ENCODE measurements at places on chromosomes 6 and 20.

- no peak for DNase-seq
Observed at GRCh38 chr20:24339210-24339641, 130.2 kb upstream of the SYNDIG1 start.

GRCh38 chr20:61123286-61123685 is 128.8 kb upstream of the CDH4 start:
- no peak for DNase-seq

- no peak for DNase-seq
Observed at GRCh38 chr20:54158856-54159418, 14.8 kb downstream of the CYP24A1 start.

- DNase-seq, result no peak
Observed at GRCh38 chr6:34525431-34526175, 30.5 kb downstream of the SPDEF start.

DNA sequence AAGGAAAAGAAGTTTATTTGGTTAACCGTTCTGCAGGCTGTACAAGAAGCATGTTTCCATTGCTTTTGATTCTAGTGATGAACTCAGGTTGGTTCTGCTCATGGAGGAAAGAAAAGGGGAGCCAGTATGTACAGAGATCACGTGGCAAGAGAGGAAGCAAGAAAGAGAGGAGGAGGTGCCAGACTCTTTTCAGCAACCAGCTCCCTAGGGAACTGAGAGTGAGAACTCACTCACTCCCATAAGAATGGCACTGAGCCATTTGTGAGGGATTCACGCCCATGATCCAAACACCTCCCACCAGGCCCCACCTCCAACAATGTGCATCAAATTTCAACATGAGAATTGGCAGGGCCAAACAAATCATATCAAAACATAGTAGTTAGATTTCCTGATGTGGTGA is 649.1 kb downstream of the EPM2A start:
- no peak for DNase-seq

- DNase-seq, result no peak
Observed at GRCh38 chr6:125804264-125804663, 13.5 kb downstream of the NCOA7 start.

DNA sequence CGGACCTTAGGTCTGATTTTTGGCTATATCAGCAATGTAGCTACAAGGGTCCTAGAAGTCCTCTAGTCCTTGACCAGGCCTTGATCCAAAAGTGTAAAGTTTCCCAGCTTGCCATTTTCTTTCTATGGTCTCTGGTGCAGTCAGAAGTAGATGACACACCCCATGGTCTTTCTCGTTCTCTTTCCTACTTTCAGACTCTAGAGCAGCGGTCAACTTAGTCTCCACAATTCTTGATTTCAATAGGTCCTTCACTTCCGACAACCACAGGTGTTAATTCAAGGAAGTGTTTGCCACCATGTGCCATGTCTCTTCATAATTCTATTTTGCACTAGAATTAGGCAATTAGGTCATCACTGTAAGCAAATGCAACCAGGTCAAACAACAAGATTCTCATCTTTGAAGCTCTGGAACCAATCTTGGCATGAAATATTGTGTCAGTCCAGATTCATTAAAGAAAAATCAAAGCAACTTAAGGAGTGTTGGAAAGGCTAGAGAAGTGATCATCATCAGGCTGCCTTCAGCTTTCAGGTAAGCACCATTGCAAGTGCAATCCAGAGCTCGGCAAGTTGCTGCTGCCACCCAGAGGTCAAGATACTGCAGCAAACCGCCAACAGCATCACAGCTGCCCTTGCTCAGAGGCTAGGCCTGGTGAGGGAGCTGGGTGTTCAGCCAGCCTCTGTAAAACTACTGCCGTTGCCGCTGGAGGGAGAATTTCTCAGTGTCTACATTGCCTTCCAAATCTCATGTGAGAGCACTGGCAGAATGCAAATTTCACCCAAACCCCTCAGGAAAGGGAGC is 5.6 kb upstream of the SYNE1 start:
- peak; percentile 41 for DNase-seq

GRCh38 chr6:36290668-36291620 is 21.1 kb downstream of the PNPLA1 start:
- DNase-seq, result peak; percentile 81

DNA sequence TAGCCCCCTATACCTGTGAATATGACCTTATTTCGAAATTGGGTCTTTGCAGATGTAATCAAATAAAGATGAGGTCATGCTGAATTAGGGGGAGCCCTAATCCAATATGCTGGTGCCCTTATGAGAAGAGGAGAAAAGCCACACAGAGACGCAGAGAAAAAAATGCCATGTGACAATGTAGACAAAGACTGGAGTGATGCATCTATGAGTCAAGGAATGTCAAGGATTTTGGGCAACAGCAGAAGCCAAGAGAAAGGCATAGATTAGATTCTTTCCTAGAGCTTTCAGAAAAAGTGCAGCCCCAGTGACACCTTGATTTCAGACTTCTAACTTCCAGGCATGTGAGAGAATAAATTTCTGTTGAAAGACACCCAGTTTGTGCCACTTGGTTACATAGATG is 47.4 kb upstream of the HS3ST5 start:
- DNase-seq, result no peak

DNA sequence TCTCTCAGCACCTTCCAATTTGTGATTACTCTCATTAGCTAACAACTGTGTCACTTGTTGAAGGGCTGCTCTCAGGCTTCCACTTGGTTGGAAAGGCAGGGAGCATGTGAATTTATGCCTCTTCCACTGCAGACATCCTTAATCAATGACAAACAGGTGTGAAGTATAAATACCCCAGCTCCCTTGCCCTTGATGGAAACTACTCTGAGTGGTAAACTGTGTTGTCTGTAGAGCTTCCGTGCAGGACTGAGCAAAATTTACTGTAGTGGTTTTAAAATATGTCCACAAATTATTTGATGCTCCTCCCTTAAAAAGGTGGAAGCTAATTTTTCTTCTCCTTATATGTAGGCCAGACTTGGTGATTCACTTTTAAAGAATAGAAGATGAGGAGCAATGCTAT is 253.0 kb upstream of the TBX18 start:
- no peak for DNase-seq

DNA sequence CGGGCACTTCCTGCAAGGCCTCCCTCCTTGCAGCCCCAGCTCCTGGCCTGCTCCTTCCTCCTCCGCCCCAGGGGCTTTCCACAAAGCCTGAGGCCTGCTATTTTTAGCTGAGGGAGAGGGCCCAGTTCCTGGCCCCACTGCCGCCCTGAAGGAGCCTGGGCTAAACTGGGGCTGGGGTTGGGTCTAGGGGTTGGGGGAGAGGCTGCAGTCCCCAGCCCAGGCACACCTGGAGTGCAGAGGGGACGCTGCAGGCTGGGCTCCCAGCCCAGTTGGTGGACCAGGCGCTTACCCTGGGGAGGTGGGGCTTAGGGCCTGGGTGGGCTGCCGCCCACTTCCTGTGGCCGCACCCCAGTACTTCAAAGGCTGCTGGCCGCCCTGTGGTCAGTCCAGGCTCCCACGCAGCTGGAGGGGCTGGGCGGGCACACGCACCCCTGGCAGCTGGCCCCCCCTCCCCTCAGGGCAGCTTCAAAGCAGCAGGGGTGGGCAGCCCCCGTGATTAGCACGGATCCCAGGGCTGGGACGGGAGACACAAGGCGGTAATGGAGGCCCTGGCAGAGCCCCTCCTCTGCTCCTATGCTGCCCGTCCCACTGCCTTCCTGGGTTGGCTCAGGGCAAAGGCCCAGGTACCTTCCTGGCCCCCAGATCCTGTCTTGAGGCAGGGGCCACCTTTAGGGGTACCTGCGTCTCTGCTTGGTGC is 7.1 kb upstream of the ABHD16B start:
- DNase-seq, result peak; percentile 28

GRCh38 chr6:39521958-39522357 is 199.5 kb upstream of the KCNK16 start:
- DNase-seq, result no peak

DNA sequence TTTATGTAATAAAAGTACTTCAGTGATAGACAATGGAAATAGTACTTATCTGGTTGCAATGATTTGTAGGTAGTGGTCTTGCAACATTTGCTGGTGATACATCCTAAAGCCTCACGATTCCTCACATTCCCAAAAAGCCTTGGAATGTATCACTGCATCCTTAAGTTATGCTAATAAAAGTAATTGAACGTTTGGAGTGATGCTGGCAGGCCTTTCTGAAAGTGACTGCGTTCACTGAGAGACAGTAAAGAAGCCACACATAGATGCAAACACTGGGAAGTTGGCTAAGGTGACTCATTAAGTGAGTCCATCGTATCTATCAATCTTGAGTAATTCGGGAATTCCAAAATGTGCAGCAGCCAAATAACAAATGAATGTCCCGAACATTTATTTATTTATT is 444.1 kb upstream of the SOX4 start:
- DNase-seq, result no peak

- no peak for DNase-seq
Observed at GRCh38 chr6:167936051-167936450, 61.4 kb upstream of the KIF25 start.

DNA sequence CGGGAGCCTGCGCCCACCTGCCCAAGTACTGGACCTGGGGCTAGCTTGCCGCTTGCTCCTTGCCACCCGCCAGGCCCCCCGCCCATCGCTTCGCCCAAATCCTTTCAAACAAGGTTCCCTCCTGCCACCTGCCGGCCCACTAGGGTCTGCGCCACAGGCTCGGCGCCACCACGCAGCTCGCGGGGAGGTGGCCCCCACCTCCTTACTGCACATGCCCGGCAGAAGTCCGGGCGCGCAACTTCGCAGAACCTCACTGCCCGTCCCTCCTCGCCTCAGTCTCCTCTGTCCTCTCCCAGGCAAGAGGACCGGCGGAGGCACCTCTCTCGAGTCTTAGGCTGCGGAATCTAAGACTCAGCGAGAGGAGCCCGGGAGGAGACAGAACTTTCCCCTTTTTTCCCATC is 11.2 kb downstream of the GNAS-AS1 start:
- peak; percentile 13 for DNase-seq

DNA sequence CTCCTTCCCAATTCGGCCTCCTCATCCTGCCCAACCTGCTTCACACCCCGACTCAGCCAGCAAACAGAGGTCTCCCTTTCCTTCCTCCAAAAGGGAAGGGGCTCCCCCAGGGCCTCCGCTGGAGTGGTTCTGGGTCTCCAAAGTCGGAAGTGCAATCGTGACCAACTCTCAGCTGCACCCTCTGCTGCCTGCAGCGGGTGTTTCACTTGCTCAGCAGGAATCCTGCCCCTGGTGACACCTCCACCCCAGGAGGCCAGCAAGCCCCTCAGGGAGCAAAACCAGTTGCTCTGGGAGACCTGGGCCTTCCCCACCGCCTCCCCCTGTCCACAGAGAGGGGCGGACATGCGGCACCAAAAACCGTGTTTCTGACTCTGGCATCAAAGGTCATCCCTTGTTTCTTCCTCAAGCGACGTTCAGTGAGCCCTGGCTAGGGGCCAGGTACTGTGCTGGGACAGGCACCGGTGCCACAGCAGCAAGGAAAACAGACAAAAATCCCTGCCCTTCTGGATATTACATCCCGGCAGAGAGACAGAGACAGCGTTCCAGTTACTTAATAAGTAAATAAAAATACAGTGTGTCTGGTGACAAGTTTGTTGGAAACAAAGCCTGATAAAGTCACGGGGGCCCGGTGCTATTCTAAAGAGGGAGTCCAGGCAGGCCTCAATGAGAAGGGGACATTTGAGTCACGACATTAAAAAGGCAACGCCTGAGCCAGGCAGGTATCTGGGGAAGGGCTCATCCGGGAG is 219.0 kb downstream of the BMP7 start:
- DNase-seq, result no peak
